ENCODE measurements at places on chromosomes 1 and 21.
A peak's percentile ranks its signal among the peaks of the same experiment; 100 is the strongest.

DNA sequence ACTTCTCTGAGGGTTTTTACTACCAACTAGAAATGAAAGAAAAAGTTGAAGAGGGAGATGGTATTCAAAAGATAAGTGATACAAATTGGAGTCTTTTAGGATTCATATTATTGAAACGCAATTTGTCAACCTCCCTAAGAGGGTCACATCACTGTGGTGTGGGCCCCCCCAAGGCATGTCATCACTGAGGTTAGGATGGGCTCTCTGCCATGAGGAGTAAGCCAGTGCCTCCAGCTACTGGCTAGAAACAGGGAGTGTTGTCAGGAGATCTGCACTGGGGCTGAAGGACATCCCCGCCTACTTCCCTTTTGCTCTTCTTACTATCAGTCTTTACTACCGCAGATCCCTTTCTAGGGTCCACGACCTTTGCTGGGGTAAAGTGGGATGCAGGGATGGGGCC is 25.9 kb downstream of the ITSN1 start:
- DNase-seq = no peak

GRCh38 chr1:54814126-54814498 is 13.0 kb upstream of the TTC22 start:
- DNase-seq = no peak

DNA sequence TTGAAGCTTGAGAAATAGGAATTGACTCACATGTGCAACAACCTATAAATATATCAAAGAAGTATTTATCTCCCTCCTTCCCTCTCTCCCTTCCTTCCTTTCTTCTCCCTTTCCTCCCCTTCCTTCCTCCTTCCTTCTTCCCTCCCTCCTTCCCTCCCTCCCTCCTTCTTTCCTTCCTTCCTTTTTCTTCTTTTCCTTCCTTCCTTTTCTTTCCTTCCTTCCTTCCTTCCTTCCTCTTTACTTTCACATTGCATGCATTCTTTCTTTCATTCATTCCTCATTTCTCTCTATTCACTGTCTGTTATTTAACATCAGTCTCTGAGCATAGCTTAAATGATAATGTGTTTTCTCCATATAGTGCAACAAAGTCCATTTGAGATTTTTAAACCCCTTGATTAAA is 214.2 kb downstream of the CHRM3 start:
- no peak for DNase-seq

- DNase-seq = no peak
These were observed 6.7 kb upstream of the PTPN14 start for GRCh38 chr1:214557952-214558735.

GRCh38 chr1:40764981-40765380 is 18.6 kb upstream of the KCNQ4 start:
- DNase-seq = no peak

GRCh38 chr1:74971982-74972381 is 162.2 kb upstream of the LHX8 start:
- no peak for DNase-seq

GRCh38 chr1:196148367-196148970 is 459.8 kb downstream of the KCNT2 start:
- DNase-seq = peak; percentile 23

All from fibroblast of skin of left biceps (primary cell).